ENCODE measurements at places on chromosomes 1 and 21. TPM values are rescaled to one million over a fixed set of nuclear protein-coding genes. Genes with fewer than 3 reads are reported as not detected.
A peak's percentile ranks its signal among the peaks of the same experiment; 100 is the strongest.

The IVL gene
- not detected for total RNA-seq

DNA sequence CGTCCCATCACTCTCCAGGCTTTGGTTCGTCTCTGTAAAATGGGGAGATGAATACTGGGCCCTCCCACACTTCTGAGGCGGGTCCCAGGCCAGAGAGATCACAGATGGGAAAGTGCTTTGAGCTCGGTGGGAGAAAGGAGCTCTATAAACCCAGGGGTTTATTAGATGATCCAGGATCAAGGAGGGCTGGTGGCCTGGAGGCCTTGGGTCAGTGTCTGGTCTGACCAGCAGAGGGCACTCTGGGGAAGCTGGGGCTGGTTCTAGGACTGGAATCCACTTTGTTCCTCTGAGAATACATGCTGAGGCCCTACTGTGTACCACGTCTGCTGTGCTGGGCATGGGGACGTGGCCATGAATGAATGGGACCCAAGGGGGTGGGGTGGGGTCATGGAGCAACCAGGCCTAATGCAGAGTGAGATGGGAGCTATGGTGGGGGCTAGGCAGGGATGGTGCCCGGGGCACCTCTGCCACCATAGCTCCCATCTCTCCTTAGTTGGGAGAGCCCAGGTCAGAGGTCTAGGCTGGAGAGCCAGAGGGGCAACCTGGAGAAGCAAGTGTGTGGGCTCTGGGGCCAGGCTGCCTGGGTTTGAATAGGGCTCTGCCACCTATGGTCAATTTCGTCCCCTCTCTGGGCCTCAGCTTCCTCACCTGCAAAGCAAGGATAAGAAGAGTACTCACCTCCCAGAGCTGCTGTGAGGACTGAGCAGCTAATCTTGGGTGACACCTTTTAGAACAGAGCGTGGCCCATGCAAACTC is 9.0 kb upstream of the FAM131C start:
- no peaks in the 10 kb centered on the region for H3K27me3 ChIP-seq
- H3K4me1 ChIP-seq, result peaks cover 4% of the 10 kb centered on the region
- no peaks in the 10 kb centered on the region for H3K36me3 ChIP-seq
- peak; percentile 60 for DNase-seq
- no peak overlapping the region for H3K27ac ChIP-seq

DNA sequence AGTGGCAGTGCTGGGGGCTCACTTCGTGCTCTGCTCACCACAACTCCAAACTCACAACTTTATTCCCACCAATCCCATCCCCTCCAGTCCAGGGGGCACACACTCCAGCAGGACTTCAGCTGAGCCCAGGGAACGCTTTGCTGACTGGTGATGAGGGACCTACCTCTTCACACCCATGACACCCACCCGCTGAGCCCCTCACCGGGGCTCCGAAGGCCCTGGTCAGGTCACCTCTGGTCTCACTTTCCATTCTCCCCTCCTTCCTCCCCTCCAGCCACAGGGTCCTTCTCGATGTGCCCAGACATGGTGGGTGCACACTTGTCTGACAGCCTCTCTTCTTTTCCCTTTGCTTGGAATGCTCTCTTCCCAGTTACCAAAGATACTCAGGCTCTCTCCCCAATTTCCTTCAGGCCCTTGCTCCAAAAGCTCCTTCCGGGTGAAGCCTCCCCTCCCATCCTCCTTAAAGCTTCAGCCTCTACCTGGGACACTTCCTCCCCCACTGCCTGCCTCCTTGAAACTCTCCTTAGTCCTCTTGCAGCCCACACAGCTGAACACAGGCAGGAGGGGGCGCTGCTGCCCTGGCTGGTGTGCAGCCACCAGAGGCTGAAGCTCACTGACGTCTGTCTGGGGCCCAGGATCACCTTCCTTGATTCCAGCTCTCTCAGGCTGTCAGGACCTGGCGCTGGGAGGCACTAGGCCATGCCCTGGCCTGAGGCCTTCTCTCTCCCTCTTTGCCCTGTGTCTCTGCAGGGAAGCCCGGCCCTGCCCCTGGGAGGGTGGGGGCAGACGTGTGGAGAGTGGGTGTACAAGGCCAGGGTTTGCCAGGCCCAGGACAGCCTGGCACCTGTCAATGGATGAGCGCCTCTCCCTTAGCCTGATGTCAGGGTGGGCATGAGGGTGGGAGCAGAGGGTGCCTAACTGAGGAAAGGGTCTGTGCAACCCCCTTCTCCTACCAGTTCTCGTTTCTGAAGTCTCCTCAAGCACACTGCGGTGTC is 1.6 kb downstream of the KCNE1 start:
- H3K4me3 ChIP-seq, result no peak overlapping the region
- no peaks in the 10 kb centered on the region for H3K4me1 ChIP-seq
- H3K36me3 ChIP-seq, result no peaks in the 10 kb centered on the region
- H3K27ac ChIP-seq, result no peak overlapping the region
- DNase-seq, result no peak

The SYT11 gene
- 16.8 TPM for total RNA-seq

- H3K27me3 ChIP-seq, result no peaks in the 10 kb centered on the region
- H3K27ac ChIP-seq, result peak overlapping the region; percentile 45
- H3K4me1 ChIP-seq, result peaks cover 25% of the 10 kb centered on the region
- no peak for DNase-seq
- H3K36me3 ChIP-seq, result no peaks in the 10 kb centered on the region
These were observed 1.9 kb downstream of the TMEM53 start for GRCh38 chr1:44672254-44672955.

The NGF gene
- total RNA-seq, result 1.2 TPM

- H3K4me3 ChIP-seq, result no peak overlapping the region
- no peak overlapping the region for H3K27ac ChIP-seq
- no peaks in the 10 kb centered on the region for H3K27me3 ChIP-seq
- H3K36me3 ChIP-seq, result no peaks in the 10 kb centered on the region
These were observed 108.9 kb downstream of the CRYAA start for GRCh38 chr21:43277481-43278351.

- DNase-seq, result no peak
- no peak overlapping the region for H3K4me3 ChIP-seq
- no peaks in the 10 kb centered on the region for H3K27me3 ChIP-seq
- H3K36me3 ChIP-seq, result no peaks in the 10 kb centered on the region
- peaks cover 2% of the 10 kb centered on the region for H3K4me1 ChIP-seq
These were observed 41.2 kb upstream of the ADARB1 start for GRCh38 chr21:45032977-45033710.

GRCh38 chr21:38712071-38712470 is 93.7 kb upstream of the ETS2 start:
- DNase-seq, result no peak
- H3K27me3 ChIP-seq, result no peaks in the 10 kb centered on the region
- no peak overlapping the region for H3K4me3 ChIP-seq
- no peaks in the 10 kb centered on the region for H3K36me3 ChIP-seq
- no peak overlapping the region for H3K27ac ChIP-seq

DNA sequence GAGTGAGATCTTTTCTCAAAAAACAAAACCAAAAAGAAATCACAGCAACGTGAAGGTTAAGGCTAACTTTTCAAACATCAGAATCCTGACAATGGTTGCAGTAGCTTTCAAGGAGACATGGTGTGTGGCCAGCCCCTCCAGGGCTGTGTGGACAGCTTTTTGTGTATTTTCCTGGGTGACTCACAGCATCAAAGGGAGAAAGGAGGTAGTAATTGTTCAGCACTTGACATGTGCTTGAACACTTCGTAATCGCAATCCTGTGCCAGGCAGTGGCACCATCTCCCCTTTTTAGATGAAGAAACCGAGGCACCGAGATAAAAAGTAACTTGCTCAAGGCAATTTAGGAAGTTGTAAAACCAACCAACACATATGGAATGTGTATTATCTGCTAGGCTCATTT is 10.3 kb downstream of the NBL1 start:
- H3K4me1 ChIP-seq, result peaks cover 7% of the 10 kb centered on the region
- DNase-seq, result no peak
- H3K27ac ChIP-seq, result no peak overlapping the region
- no peak overlapping the region for H3K4me3 ChIP-seq

GRCh38 chr1:34018285-34018684 is 146.7 kb downstream of the CSMD2 start:
- H3K27me3 ChIP-seq, result no peaks in the 10 kb centered on the region
- H3K27ac ChIP-seq, result no peak overlapping the region
- H3K36me3 ChIP-seq, result no peaks in the 10 kb centered on the region

- no peaks in the 10 kb centered on the region for H3K27me3 ChIP-seq
- no peak overlapping the region for H3K4me3 ChIP-seq
- no peak for DNase-seq
These were observed 73.3 kb upstream of the KLHDC7A start for GRCh38 chr1:18407166-18408045.
